ENCODE measurements at places on chromosomes 5 and 9.
A peak's percentile ranks its signal among the peaks of the same experiment; 100 is the strongest.

DNA sequence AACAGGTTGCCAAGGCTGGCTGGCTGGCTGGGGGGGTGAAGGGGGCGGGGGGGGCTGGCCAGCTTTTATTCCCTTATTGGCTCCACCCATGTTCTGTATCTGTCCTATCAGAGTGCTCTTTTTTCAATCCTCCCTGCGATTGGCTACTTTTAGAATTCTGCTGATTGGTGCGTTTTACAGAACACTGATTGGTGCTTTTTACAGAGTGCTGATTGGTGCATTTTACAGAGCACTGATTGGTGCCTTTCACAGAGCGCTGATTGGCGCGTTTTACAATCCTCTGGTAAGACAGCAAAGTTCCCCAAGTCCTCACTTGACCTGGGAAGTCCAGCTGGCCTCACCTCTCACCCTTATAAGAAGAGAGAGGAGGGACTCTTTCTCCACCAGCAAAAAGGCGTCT, 175.9 kb downstream of the ERCC6L2 start:
- no peak for DNase-seq

- DNase-seq, result peak; percentile 43
Measured at GRCh38 chr9:121861501-121862180, 210.2 kb downstream of the DAB2IP start.

DNA sequence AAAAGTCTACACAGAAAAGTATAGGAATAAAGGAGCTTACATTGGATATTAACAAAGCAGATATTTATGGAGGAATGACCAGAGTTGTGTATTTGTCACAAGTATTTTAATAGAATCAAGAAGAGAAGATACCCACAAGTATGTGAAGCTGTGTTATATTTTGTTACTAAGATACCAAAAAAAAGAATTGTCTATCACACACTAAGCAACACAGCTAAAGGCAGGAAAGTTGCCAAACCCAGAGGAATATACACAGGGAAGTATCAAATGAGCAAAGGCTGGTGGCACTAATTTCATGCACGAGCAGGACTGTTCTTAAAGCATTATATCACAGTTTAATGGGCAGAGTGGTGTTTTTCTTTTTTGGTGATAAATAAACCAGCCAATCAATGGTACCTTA, 30.9 kb upstream of the RAI14 start:
- DNase-seq, result no peak

- DNase-seq, result no peak
Measured at GRCh38 chr9:111766066-111766465, 28.7 kb downstream of the SHOC1 start.

GRCh38 chr9:37968228-37968701, 64.3 kb upstream of the SLC25A51 start:
- DNase-seq, result peak; percentile 77

- DNase-seq, result peak; percentile 63
Measured at GRCh38 chr5:136021016-136021405, 7.8 kb upstream of the TGFBI start.

DNA sequence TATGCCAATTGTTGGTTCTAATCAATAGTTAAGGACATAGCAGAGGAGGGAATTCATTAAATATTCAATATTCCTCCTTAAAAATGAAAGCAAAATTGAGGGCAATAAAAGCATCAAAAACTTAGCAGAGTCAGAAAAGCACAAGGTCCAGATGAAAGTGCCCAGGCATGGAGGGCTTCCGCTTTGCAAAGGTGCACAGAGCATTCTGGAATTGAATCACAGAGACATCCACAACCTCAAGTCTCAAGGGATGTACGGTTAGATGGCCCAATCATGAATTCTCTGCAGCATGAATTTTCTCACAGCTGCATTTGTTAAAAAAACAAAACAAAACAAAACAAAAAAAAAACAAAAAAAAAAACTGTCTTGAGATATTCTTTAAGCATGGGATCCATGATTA, 253.7 kb downstream of the SPOCK1 start:
- no peak for DNase-seq

- peak; percentile 92 for DNase-seq
Measured at GRCh38 chr5:149837680-149838269, 106.8 kb downstream of the PDE6A start.

DNA sequence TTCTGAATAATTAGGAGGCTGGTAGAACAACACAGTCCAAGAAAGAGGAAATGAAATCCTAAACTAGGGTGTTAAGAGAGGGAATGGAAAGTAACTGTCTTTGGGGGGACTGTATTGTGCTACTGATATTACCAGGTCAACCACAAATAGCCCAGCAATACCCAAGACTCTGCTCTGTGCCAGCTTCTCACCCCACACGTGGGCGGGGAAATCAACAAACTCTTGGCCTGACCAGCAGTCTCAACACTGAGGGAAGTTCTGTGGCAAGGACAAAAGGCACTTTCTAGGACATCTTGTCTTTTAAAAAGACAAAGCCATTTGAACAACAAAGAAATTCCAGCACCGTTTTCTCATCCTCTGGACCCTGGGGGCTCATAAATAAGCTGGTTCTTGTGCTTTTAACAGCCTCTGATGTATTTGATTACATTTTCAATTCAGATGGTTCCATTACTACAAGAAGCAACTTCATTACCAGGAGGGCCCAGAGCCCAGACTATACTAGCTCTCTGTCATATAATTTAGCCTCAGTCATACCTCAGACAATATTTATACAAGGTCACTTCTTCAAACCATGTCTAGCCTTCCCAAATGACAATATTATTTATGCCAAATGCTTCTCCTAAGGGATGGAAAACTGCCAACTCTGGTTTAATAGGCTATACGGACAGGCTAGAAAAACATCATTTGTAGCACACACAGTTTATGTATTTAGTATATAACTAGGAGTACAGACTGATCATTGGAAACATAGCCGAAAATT, 297.8 kb downstream of the CWC27 start:
- no peak for DNase-seq

- DNase-seq, result peak; percentile 64
Measured at GRCh38 chr9:129964901-129965734, 77.9 kb downstream of the FNBP1 start.

- no peak for DNase-seq
Measured at GRCh38 chr9:89533411-89534095, 35.6 kb upstream of the SEMA4D start.

DNA sequence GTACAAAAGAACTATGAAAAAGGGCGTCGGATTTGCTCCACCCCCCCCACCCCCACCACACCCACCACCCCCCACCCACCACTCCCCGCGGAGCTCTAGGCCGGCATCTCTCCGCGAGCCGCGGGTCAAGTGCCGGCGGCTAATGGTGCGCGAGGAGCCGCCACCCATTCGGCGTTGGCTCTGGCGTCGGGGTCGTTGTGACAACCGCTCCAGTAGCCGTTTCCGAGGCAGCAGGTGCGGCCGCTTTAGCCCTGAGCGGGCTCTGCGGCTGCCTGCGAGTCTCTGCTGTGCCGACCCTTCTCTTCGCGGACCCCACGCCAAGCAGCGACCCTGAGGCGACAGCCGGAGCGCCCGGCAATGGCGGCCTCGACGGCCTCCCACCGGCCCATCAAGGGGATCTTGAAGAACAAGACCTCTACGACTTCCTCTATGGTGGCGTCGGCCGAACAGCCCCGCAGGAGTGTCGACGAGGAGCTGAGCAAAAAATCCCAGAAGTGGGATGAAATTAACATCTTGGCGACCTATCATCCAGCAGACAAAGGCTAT, at the start of gene PPP1R2B:
Gene PPP1R2B, plus strand, starts transcription at position 90 of the 546 bp plus-strand sequence. Its CDS starts 268 bp downstream, at position 358.
- no peak for DNase-seq

DNA sequence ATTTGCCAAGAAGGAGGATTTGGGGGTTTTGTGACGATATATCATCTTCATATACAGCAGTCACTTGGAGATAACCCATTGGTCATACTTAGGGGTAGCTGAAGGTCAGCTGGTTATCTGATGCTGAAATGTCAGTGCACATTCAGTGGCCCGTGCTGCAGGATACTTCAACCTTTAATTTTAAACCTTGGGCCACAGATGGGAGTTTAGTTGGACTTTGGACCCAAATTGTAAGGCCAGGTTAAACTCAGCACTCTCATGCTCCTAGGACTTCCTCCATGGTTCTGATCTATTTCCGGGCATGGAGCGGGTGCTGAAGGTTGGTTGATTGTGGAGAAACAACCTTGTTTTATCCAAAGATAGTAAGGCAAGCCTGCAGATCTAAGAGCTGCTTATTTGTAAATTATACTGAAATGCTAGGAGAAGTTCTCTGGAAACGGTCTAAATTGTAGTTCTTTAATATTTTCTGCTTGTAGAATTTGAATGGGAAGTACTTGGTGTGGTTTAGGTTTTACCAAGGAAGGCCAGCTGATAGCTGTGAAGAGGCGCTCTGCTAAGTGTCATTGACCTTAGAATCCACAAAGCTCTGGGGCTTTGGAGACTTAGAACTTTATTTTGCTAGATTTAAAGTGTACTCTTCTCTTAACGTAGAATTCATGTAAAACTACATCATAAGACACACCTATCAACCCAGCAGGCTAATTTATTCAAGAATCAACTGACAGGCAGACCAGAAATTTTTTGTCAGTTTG, 38.6 kb downstream of the SLC44A1 start:
- DNase-seq, result no peak

- DNase-seq, result no peak
Measured at GRCh38 chr5:125129151-125129806, 382.8 kb upstream of the ZNF608 start.

- DNase-seq, result peak; percentile 79
Measured at GRCh38 chr5:170632985-170633234, 129.1 kb downstream of the KCNIP1 start.

GRCh38 chr9:136975644-136976043, 1.7 kb upstream of the PTGDS start:
- DNase-seq, result peak; percentile 64

- no peak for DNase-seq
Measured at GRCh38 chr5:178530526-178530925, 59.7 kb downstream of the COL23A1 start.

GRCh38 chr9:135515083-135515951, 5.9 kb upstream of the LCN1 start:
- DNase-seq, result no peak

- DNase-seq, result no peak
Measured at GRCh38 chr9:13244181-13244580, 35.3 kb downstream of the MPDZ start.

DNA sequence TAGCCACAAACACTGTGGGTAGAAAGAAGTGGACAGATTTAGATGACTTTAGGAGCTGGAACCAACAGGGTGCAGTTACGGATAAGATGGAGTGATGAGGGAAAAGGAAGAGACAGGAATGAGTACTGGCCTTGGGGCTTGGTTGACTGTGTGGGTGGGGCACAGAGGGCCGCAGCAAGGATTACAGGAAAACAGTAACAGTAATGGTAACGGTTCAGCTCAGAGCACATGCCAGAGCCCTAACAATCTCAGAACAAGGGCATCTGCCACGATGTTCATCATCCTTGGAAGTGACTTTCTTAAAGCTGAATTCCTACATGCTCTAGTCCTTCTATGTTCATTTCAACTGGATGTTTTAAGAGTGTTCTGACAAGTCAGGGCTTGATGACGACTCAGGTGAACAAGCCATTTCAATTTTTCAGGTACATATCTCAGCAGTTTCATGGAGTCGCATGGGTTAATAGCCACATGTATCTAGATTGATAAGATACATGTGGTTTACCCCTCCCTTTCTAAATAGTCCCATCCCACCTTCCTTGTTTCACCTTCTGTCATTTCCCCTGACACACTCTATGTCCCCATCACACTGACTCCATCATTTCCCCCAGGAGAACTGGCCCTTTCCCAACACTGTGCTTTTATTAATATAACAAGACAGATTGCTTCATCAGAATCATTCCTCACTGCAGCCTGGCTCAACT, 65.0 kb downstream of the CEMIP2 start:
- no peak for DNase-seq

DNA sequence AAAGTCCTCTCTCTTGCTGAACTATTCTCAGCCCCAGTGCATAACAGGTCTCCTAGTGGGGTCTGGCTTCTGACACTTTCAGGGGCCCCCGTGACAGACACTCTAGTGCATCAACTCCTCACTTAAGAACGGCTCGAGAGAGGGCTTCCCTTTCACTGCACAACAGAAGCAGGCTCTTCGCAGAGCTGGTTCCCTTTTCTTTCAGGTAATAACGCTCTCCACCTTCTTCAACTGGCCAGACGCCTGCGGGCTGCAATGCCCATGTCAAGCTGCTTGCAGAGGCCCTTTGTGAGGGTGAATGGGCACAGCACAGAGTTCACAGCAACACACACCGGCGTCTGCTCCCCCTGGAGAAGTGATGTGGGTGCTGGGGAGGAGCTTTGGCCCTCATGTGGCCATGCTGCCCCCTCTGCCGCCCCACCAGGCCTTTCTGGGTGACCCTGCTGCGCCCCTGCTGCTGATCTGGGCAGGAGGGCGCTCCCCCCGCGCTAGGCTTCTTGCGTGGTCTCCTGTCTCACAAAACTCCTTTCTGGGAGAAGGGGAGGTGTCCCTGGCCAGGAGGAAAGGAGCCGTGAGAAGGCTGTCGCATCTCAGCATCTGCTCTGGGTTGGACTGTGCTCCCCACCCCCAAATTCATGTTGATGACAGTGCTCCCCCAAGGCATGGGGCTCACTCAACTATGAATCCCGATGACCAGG, 2.4 kb downstream of the MRPL36 start:
- no peak for DNase-seq

GRCh38 chr5:79864364-79864763, 126.7 kb downstream of the MTX3 start:
- DNase-seq, result no peak

DNA sequence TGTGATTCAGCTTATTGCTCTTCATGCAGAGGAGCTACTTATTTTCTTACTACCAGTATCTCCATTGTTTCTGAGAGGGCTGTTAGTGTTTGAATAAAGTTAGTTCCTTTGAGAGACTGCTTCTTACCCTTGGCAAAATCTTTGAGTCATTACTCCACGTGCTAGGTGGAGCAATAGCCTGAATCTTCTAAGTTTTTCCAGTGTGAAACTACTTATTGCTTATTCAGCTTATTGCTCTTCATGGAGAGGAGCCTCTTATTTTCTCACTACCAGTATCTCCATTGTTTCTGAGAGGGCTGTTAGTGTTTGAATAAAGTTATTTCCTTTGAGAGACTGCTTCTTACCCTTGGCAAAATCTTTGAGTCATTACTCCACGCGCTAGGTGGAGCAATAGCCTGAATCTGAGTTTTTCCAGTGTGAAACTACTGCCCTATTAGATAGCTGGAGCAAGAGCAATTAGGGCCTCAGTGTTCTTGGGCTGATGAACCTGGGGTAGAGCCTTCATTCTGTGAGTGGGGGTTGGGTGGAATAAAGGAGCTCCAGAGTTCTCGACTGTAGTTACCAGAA, 41.9 kb downstream of the GPBP1 start:
- DNase-seq, result no peak

GRCh38 chr9:115278326-115279035, 160.5 kb upstream of the TNC start:
- DNase-seq, result no peak

- DNase-seq, result no peak
Measured at GRCh38 chr9:38043931-38044623, 24.9 kb downstream of the SHB start.

GRCh38 chr5:170247363-170247762, 14.6 kb downstream of the C5orf58 start:
- no peak for DNase-seq

GRCh38 chr9:27671636-27672035, 98.4 kb upstream of the C9orf72 start:
- no peak for DNase-seq

- DNase-seq, result no peak
Measured at GRCh38 chr5:132002757-132003156, 8.7 kb downstream of the ACSL6 start.

GRCh38 chr5:123696921-123697341, 185.0 kb downstream of the CSNK1G3 start:
- peak; percentile 60 for DNase-seq

- no peak for DNase-seq
Measured at GRCh38 chr5:16066320-16066719, 113.3 kb downstream of the MARCHF11 start.

- no peak for DNase-seq
Measured at GRCh38 chr5:115486728-115487127, 57.8 kb downstream of the FEM1C start.

- no peak for DNase-seq
Measured at GRCh38 chr5:90909940-90910339, 351.3 kb downstream of the ADGRV1 start.

Measured in AG20443 (cell line).